ENCODE measurements at places on chromosomes 13 and 19.
A peak's percentile ranks its signal among the peaks of the same experiment; 100 is the strongest.

DNA sequence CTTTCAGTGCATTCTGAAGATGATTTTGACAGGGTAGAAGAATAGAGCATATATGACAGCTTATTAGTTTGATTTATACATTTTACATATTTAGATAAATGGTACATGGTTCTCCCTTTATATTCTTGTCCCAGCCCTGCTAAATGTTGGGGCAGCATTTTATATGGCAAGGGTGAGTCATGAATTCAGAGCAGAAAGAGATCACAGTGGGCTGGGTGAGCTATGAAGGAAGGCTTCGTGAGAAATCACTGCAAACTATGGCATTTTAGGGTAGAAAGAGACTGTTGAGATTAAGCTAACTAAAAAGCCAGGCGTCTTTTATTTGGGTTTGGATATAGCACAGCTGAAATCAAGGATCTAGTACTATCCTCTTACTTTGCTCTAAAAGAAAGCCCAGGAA is 23.9 kb upstream of the METTL21C start:
- DNase-seq = no peak

- no peak for DNase-seq
Observed at GRCh38 chr13:62653371-62653770, 1237.7 kb upstream of the PCDH20 start.

GRCh38 chr19:42532891-42533290 is 4.6 kb upstream of the CEACAM1 start:
- DNase-seq = no peak

DNA sequence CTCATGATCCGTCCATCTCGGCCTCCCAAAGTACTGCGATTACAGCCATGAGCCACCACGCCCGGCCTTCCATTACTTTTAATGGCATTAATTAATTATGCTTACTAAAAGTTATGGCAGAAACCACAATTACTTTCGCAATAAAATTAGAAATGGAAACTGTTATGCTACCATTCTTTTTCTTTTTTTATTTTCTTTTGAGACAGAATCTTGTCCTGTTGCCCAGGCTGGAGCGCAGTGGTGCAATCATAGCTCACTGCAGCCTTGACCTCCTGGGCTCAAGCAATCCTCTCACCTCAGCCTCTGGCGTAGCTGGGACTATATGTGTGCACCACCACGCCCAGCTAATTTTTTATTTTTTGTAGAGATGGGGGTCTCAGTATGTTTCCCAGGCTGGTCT is 4.6 kb upstream of the BST2 start:
- no peak for DNase-seq

GRCh38 chr13:109963960-109964563 is 177.7 kb upstream of the IRS2 start:
- no peak for DNase-seq

DNA sequence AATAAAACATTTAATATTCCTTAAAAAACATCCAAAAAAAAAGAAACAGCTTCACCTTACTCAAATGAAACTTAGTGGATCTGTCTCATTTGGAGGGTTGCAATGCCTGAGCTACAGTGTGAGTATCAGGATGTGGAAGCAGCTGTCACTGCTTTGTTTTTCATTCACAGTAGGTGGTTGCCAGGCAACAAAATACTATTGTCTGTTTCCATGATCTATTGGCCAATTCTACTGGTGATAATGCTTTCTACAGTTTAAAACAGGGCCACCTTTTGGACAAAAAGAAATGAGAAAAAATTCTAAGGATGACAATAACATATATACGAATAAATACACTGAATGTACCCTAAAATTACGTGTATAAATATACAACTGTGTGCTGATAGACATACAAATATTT is 3.0 kb downstream of the ENOX1 start:
- DNase-seq = no peak

DNA sequence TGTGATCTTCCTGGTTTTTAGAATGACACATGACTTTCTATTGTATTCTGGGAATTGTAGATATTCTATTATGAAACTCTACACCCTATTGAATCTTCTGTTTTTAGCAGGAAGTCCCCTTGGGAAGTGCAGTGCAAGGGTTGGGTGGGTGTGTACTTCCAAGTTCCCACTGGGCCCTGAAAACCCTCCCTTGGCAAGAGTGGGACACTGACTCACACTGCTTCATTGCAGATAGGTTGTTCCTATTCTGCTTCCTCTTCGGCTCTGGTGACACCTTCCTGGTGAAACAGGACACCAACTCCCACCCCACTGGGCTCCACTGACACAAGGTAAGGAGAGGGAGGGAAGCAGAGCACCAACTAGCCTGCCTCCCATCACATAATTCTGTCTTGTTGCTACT is 121.8 kb downstream of the KCTD12 start:
- no peak for DNase-seq

GRCh38 chr19:7368456-7368855 is 19.7 kb downstream of the ARHGEF18 start:
- DNase-seq = no peak

DNA sequence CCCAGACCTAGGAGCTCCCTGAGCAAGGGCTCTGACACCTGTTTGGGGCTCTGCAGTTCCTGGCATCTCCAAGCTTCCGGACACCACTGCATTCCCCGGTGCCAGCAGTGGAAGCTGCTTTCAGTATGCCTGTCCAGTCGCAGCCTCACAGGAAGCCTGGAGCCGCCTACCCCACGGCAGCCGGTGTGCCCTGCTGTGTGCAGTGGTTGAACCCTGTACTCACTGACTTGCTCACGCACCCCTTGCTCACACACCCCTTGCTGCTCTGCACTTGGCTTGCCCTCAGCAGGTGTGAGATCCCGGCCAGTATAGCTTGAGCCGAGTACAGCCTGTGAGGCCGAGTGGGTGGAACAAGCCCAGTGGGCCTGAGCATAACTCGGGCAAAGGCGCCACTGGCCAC is 70.3 kb downstream of the PIBF1 start:
- no peak for DNase-seq

DNA sequence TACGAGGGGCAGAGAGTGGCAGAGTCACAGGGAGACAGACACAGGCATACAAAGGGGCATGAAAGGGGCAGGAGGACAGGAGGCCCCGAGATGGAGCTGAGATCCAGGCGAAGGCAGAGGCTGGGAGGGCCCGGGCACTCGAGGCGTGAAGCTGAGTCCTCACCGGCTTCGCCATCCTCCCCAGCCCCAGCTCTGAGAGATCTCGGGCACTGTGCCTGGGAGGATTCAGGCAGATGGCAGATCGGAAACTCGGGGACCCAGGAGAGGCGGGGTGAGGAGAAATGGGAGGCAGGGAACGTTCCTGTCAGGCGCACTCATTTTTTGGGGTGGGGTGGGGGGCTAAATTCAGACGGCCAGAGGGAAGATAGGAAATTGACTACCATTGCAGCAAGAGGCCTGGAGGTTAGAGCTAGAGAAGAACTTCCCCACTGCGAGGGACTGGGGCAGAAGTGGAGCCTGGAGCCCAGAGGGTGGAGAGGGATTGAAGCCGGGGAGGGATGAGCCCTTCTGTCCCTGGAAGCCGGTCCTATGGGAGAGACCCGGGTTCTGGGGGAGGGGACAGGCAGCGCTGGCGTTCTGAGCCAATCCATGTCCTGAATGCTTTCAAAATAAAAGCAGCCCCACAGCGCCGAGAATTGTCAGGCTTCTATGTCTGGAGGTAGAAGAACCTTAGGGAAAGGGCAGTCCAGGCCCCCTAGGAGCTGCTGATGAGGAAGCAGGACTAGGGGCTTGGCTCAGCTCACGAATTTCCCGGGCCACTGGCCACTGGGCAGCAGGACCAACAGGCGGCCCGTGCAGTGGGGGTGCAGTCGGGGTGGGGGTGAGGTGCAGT is 12.6 kb downstream of the LRRC4B start:
- DNase-seq = no peak

- DNase-seq = no peak
Observed at GRCh38 chr13:60645676-60646075, 248.7 kb downstream of the TDRD3 start.

- no peak for DNase-seq
Observed at GRCh38 chr13:100634696-100635095, 39.9 kb downstream of the TMTC4 start.

DNA sequence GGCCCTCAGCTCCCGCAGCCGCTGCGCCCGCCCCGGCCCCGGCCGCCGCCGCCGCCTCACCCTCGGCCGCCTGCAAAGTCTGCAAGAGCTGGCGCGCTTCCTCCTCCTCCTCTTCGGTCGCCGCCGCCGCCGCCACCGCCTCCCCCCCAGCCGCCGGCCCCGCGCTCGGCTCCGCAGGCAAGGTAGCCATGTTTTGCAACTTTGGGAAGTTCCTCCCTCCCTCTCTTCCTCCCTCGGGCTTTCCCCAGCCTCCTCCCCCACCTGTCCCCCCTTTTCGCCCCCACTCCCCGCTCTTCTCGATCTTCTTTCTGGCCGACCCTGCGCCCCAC is 433 bp downstream of the SIX5 start:
- no peak for DNase-seq

DNA sequence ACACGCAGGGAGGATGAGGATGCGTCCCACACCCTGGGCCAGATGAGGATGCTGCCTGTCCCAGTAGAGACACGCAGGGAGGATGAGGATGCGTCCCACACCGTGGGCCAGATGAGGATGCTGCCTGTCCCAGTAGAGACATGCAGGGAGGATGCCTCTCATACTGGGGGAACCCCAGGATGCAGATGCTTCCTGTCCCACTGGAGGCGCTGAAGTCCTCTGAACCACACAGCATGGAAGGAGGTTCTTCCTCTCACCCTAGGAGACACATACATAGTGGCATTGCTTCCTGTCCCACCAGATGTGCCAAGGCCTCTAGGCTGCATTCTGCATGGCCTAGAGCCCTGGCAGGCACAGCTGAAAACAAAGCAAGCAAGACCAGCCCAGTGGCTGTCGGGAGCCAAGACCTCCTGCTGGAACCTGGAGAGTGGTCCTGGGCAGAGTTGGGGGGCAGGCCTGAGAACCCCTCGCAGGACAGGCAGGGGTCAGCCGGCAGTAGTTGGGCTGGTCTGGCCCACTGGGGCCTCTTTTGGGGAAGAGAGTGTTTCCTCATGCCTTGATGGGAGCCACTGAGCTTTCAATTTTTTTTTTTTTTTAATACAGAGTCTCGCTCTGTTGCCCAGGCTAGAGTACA is 4.3 kb downstream of the HPN start:
- no peak for DNase-seq

DNA sequence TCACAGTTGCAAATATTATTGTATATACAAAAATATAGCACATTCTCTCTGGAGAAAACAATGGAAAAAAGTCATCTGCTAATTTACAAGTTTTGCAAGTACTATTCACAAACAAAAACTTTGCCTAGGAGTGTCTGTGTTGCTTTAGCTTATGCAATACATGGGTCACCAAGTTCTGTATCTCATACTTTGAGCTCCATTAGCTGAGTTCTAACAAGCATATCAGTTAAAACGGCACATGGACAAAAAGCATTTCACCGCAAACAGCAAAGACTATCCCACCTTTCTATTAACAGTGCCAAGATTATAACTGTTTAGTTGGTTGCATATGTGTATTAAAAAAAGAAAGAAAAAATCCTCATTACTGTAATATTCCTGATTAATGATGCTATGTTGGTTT is 4.6 kb downstream of the SPRY2 start:
- DNase-seq = no peak

GRCh38 chr13:41716236-41716635 is 244.7 kb downstream of the VWA8 start:
- no peak for DNase-seq

- peak; percentile 94 for DNase-seq
Observed at GRCh38 chr19:947707-948539, 22.1 kb downstream of the ARID3A start.

GRCh38 chr13:72820156-72820897 is 38.4 kb downstream of the PIBF1 start:
- DNase-seq = no peak

DNA sequence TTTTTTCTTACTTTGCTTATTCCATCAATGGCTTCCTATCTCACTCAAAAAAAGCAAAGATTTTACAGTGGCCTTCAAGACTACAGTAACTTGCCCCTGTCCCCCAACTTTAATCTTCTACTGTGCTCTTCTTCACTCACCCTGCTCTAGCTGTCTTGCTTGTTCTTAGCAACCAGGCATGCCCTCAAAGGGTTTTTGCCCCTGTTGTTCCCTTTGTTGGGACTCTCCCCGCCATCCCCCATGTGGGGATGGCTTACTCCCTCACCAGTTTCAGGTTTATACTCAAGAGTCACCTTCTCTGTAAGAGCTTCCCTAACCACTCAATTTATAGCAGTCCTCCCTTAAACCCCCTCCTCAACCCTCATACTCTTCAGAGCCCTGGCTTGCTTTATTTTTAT is 5.4 kb downstream of the MTMR6 start:
- DNase-seq = no peak
